Kidney (tissue), 22 donors: ENCODE measurements at places on chromosomes 13 and 19.

- H3K27me3 ChIP-seq: no peaks in the 10 kb centered on the region
- H3K36me3 ChIP-seq: no peaks in the 10 kb centered on the region
- no peak for DNase-seq
Measured at GRCh38 chr13:62875118-62875640, 1459.5 kb upstream of the PCDH20 start.

GRCh38 chr19:49182848-49183375, 25.3 kb downstream of the TRPM4 start:
- no peaks in the 10 kb centered on the region for H3K36me3 ChIP-seq
- no peak overlapping the region for H3K4me3 ChIP-seq
- no peak for DNase-seq
- H3K4me1 ChIP-seq: no peaks in the 10 kb centered on the region
- H3K27ac ChIP-seq: no peak overlapping the region

DNA sequence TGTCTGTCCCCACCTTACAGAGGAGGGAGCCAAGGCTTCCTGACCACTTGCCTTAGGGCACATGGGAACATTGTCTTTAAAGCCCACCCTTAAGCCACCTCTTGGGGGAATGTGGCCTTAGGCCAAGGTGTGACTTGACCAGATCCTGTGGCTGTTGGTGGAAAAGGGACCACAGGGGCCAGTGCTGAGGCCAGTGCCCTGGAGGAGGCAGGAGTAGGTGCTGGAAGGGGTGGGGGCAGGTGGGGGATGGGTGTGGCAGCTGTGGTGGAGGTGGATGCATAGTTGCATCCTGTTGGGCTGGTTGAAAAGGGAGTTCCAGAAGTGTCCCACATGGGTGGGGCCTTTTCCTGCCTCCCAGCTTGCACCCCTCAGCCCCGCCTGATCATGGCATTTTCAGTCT, 44.8 kb downstream of the DNM2 start:
- no peak overlapping the region for H3K4me3 ChIP-seq
- peaks cover 4% of the 10 kb centered on the region for H3K36me3 ChIP-seq
- DNase-seq: peak; percentile 59
- H3K27me3 ChIP-seq: no peaks in the 10 kb centered on the region

GRCh38 chr13:26656919-26657318, 99.4 kb downstream of the WASF3 start:
- no peaks in the 10 kb centered on the region for H3K27me3 ChIP-seq
- no peaks in the 10 kb centered on the region for H3K4me1 ChIP-seq
- no peak overlapping the region for H3K27ac ChIP-seq
- H3K4me3 ChIP-seq: no peak overlapping the region
- no peak for DNase-seq

DNA sequence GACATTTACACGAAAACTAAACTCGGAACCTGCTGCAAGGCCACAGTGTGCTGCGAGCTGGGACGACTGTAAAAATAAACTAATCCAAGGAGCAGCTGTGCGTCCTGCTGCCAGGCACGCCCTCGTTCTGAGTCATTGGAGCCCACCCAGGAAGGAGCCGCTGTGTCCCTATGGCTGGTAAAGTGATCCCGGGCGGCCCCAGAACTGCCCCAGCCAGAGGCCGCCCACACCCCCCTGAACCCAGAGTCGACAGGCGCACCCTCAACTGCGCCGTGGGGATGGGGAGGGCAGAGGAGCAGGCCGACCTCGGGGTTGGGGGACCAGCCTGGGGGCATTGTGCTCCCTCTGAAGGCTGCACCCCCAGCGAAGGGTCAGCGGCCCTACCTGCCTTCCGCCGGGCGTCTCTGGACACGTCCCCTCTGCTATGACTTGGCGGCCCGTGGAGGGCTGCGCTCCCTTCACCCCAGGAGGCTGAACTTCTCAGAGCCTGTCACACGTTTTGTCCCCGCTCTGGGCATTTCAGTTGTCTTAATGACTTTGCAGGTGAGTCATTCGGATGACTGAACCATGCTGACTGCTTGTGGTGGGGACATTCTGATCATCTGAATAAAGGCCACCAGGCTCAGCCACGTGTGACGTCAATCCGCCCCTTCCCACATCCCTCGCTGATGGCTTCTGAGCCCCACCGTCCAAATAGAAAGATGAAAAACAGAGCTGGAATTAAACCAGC, 42.7 kb downstream of the ADPRHL1 start:
- no peaks in the 10 kb centered on the region for H3K27me3 ChIP-seq
- H3K4me3 ChIP-seq: no peak overlapping the region
- peak; percentile 87 for DNase-seq
- H3K4me1 ChIP-seq: no peaks in the 10 kb centered on the region
- H3K36me3 ChIP-seq: no peaks in the 10 kb centered on the region
